ENCODE measurements at places on chromosomes 4 and X.

DNA sequence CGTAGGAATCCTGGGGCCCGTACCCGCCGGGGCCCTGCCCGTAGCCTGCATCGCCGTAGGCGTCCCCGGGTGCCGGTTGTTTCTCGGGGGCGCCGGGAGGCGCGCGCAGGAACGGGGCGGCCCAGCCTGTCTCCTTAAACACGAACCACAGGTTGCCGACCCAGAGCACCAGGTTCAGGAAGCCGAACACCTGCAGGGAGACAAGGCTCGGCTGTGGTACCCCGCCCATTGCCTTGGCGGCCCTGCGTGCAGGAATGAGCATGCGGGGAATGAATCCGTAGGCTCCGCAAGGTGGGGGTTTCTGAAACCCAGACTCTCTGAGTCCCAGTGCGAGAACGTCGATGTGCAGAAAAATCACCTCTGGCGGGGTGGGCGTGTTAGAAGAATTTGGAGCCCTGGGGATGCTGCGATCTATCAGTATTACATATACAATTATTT lies 5.4 kb upstream of the PRICKLE3 start:
- no peak for DNase-seq

DNA sequence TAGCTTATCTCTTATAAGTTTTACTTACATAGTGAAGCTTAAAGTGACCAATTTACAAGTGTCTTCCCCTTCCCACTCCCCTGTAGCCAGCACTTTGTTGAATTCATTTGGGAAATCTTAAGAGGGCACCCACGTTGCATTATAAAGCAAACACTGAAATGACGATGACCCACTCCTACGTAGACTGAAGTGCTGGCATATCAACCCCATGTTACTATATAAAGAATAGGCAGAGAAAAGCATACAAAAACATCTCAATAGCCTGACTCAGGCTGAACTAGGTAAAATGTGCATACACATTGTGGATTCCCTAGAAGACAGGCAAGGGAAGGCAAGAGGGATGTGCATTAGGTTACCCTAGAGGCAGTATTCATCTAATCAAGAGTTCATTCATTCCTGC lies 313.4 kb downstream of the TENM3 start:
- peak; percentile 82 for DNase-seq

- no peak for DNase-seq
Measured at GRCh38 chr4:16116019-16116418, 32.2 kb upstream of the PROM1 start.

DNA sequence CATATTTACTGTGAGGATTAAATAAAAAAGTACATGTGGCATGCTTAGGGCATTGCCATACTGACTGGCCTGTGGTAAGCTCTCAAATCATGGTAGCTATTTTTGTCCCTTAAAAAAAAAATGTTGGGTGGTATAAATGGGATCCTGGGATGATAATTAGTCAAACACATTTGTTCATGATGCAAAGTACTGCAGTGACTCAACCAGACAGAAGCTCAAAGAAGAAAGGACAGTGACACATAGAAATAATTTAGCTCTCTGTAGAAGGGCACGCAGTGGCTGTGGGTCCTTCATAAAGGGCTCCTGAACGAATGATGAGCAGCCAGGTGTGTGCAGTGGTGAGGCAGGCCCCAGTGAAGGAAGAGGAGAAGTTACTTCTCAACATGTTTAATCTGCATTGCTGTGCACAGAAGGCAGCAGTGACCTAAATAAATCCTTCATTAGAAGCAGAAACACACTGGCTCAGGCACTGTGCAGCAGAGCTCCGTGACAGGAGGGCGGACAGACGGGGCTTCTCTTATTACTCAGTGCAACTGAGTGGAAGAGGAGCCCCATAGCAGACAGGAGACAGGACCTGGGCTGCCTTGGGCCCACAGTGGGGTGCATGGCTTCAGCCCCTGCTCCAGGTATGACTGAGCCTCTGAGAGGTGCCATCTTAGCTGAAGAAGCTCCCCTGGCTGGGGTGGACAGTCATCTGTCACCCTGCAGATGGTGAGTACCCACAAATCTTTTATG lies 20.3 kb downstream of the HS3ST1 start:
- DNase-seq = no peak

DNA sequence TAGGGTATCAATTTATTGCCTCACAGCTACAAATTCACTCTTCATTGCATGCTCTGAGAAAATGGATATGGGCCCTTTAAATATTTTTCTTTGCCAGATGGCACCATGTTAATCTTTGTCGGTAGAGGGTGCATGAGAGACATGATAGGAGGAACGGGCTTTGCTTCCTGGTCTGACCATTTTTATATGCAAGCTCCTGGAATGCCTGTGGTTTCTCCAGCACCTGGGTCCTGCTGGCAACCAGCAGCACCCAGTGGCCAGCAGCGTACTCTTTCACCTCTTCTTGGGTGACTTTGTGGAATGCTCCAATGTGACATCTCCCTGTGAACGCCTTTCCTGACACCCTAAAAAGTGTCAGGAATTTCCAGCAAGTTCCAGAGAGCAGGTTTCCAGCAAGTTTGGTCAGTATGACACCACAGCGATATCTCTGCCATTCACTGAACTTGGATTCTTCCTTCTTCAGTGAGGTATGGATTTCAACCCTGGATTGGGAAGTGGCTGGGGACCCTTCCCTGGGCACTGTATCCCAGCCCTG lies 140.3 kb upstream of the PGRMC2 start:
- DNase-seq = peak; percentile 68

DNA sequence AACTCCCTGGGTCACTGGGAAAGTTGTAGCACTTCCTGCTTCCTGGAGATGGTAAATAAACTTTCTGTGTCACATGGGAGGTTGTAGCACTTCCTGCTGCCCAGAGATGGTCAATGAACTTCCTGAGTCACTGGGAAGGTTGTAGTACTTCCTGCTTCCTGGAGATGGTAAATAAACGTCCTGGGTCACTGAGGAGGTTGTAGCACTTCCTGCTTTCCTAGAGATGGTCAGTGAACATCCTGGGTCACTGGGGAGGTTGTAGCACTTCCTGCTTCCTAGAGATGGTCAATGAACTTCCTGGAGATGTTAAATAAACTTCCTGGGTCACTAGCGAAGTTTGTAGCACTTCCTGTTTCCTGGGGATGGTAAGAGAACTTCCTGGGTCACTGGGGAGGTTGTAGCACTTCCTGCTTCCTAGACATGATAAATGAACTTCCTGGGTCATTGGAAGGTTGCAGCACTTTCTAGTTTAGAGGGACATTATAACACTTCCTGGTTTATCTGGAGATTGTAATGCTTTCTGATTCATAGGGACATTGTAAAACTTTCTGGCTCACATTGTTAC lies 62.3 kb upstream of the CD99 start:
- no peak for DNase-seq

- DNase-seq = no peak
Measured at GRCh38 chr4:109665783-109666485, 37.3 kb downstream of the CASP6 start.

DNA sequence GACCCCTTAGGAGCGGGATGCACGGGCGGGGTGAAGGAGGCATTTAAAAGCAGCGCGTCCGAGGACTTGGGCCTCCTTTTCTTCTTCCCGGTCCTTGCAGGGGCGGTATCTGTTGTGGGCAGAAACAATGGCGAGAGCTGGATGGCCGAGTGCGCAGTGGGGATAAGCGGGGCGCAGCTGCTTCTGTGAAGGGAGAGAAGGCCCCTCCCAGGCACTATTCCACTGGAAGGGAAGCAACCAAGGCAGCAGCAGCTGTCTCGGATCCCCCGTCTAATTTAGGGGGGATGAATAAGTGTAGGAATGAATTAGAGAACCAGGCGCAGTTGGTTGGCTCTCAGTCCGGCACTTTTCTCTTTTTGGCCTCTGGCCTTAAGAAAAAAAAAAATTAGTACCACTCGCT lies 995 bp downstream of the SMARCA5 start:
- DNase-seq = peak; percentile 48
